ENCODE measurements at places on chromosomes 4 and X. TPM values are rescaled to one million over a fixed set of nuclear protein-coding genes. Genes with fewer than 3 reads are reported as not detected.

The TEX13D gene
- total RNA-seq: not detected

The FHL1 gene
- 543 TPM for total RNA-seq

- peak; percentile 28 for DNase-seq
Measured at GRCh38 chrX:134821370-134821769, 163.1 kb upstream of the PLAC1 start.

GRCh38 chr4:140343303-140343702 lies 30.1 kb upstream of the SCOC start:
- no peak for DNase-seq

DNA sequence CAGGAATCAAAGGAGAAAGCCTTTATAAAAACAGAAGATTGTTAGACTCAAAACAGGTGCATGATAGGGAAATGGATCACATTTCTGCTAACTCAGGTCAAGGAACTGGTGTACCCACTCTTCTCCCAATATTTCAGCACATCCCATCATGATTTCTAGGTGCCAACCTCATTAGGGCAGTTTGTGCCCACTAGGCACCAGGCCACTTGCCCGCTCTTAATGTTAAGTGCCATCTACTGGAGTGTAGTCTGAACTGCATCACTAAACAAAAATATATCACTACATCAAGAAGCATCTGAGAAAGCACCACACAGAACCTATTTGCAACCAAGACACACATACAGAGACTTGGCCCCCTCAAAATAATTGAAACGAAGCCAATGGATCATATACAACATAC lies 140.4 kb upstream of the GRID2 start:
- DNase-seq: no peak

DNA sequence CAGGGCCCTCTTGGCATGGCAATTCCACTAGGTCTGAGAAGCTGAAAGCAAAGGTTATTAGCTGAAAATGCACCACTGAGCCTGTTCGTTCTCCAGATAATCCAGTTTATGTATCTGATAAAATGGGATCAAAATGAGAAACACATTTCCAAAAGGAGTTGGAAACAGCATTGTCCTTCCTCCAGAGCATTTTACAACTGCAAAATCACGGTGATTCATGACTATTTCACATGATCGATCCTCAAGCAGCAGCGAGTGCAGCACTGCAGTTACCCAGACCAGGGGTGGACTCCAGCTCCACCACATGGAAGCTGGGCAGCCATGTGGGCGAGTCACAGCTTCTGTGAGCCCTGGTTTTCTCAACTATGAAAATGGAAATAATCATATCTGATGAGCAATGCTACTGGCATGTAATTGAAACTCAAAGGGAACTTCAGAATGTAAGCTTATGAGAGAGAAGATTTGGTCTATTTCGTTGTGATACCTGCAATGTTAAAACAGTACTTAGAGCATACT lies 78.7 kb upstream of the MSX1 start:
- no peak for DNase-seq

GRCh38 chr4:26583865-26584652 lies at the start of gene TBC1D19:
Gene TBC1D19, plus strand, starts transcription at chr4:26584084. Its CDS starts 110 bp downstream, at chr4:26584194.
- DNase-seq: peak; percentile 83
